ENCODE measurements at places on chromosomes 3 and 15.

- DNase-seq: no peak
These were observed 40.8 kb downstream of the EOMES start for GRCh38 chr3:27681249-27681748.

- DNase-seq: no peak
These were observed 262.2 kb downstream of the MEX3B start for GRCh38 chr15:81783586-81783985.

DNA sequence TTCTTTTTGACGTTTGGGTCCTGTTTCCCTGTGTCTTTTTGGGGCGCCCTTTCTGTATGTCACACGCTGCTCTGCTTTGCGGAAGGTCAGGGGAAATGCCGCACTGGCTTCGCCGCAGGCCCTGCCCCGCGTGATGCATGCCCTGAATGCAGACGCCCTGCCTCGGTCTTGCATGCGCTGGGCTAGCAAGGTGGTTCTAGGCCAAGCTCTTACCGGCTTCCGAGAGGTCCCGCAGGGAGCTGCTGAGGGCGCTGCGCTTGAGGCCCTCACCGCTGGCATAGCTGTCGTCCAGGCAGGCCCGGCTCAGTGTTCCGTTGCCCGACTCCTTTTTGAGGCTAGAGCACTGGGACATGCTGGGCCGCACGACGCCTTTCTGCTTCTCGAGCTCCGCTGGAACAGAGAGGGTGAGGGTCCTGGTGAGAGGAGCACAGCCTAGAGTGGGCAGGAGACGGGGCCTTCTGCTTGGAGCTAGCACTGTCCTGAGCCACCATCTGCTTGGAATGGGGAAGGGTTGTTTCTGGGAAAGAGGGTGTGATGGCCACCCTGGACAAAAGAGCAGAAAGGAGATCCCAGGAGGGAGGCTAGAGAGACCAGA lies 66.9 kb upstream of the RPL32 start:
- no peak for DNase-seq

DNA sequence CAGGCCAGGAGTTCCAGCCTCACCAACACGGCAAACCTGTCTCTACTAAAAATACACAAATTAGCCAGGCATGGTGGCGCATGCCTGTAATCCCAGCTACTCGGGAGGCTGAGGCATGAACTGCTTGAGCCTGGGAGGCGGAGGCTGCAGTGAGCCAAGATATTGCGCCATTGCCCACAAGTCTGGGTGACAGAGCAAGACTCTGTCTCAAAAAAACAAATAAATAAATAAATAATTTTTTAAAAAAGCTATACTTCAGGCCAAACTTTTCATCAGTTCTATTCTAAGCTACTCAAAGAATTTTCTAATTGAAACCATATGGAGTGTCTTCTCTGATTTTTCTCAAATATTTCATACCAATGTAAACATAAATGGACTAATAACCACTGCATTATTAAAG lies 43.5 kb downstream of the PHC3 start:
- no peak for DNase-seq

- no peak for DNase-seq
These were observed 83.1 kb downstream of the DNAJB8 start for GRCh38 chr3:128383316-128384235.

DNA sequence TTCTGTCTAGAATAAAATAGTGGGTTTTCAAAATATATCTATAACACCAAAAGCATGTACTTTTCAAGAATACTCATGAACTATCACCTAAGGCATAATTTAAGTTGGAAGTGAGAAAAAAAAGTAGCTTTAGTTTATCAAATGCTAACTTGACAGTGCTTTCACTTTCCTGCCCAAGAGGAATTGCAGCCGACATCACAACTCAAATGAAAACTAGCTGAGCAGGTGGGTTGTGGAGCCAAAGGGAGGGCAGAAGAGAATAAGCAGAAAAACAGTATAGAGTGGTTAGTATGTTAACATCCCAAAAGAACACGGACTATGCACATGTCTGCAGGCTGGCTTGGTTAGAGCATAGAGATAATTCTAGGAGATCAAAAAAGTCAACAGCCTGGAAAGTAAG lies 120.9 kb downstream of the NEDD4 start:
- DNase-seq: no peak

DNA sequence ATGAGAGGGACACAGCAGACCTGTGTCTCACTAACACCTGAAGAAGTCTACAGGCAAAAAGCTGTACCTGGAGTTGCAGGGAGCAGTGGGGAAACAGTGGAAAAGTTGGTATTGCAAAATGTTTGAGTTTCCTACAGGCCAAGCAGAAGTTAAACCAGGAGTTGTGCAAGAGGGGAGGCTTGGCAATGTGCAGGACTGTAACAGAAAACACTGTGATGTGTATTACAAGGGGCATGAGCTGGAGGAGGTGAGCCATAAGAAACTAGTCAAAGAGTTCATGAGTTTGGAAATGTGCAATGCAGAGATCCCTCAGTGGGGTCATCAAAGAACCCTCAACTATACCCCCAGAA lies 47.1 kb upstream of the SERPINI2 start:
- DNase-seq: no peak

GRCh38 chr3:49401766-49402165 lies 10.0 kb downstream of the RHOA start:
- no peak for DNase-seq

- DNase-seq: no peak
These were observed 25.6 kb downstream of the IQCB1 start for GRCh38 chr3:121809249-121809648.

- no peak for DNase-seq
These were observed 93.7 kb upstream of the MBNL1 start for GRCh38 chr3:152174876-152175527.

DNA sequence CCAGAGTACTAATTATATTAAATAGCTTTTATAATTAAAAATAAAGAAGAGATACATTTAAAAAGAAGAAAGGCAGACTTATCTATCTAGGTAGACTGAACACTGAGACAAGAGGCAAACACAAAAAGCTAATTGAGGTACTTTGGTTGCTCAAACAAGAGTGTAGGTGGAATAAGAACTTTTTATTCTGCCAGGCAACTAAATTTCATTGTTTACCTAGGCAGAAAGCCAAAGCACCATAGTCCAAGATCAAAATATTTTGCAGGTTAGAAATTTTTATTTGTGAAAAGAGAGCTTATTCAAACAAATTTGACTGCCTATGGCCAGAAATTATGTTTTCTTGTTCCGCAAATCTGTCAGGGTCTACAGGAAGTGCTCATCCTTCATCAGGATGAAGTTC lies 499.6 kb upstream of the GBE1 start:
- DNase-seq: no peak

DNA sequence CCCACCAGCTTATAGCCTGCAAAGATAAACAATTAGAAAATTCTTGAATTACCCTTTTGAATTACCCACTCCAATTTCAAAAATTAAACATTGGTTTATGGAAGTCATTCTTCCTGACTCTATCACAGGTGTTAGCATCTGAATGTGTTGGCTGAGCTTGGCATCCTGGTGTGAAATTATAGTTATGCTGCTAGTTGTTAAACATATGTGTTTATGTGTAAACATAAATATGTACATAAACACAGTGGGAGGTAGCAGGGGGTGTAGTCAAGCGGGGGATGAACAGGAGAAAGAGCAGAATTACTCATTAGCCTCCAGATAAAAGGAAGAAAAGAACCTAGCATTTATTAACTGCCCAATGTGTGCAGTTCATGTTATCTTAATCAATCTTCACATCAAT lies 530.2 kb downstream of the MCTP2 start:
- DNase-seq: no peak

DNA sequence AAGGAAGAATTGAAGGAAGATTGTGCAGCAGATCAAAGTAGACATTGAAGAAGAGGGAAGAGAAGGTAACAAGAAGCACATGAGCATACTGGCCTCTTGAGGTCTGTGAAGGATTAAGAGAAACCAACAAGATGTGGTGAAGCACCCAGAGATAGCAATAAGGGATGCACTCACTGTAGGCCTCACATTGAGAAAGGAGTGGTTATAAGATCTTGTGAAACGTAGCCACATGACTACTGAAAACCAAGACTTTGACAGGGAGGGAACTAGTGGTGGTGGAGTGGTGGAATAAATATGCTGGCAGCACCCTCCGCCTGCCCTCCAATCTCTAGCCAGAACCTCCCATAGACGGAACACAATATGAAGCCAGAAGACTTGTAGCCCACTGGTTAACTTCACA lies 651.2 kb downstream of the DIPK2A start:
- DNase-seq: no peak

DNA sequence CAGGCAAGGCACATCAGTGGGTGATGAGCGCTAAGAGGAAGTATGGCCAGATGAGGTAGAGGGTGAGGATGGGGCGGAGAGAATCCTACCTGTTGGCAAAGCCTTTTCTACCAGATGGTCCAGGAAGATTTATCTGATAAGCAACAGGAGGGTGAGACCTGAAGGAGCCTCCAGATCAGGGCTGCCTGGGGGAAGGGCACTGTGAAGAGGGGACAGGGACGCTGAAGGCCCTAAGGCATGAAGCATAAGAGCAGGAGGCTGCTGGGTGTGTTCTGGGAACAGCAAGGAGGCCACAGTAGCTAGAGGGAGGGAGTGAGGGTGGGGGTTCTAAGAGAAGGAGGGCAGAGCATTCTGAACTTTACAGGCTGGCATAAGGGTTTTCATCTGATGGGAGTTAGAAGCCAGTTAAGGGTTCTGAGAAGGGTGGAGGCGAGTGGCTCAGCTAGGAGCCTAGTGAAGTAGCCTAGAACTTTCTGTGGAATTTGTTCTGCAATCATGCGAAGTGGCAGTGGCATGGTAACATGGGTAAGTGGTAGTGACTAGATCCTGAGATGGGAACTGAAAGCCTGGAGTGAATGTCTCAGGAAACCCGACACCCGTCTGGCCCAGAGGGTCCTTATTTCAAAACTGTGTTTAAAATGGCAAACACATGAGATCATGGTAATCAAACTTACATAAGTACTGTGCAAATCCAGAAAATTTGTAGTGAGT lies 29.9 kb downstream of the CGNL1 start:
- DNase-seq: no peak

DNA sequence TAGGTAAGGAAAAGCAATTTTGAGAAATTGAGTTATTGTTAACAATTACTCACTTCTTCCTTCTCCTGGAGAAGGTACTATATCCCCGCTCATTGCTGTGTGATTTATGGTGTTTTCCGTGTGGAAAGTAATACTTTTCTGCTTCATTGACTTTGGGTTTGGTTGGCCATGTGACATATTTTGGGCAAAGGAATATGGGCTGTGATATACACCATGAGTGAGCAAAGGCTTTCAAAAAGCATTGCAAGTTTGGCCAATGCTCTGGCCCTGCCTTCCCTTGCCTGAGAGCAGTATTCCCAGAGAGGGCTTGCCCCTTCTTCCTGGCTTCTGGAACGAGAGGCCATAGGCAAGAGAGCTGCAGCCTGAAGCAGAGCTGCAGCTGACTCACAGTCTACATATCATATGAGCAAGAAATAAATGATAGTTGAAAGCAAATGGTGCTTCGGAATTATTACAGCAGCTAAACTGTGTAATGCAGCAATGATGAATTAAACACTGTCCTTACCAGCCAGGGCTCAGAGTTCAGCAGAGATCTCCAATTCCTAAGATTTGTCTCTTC lies 216.8 kb upstream of the CD96 start:
- DNase-seq: no peak

DNA sequence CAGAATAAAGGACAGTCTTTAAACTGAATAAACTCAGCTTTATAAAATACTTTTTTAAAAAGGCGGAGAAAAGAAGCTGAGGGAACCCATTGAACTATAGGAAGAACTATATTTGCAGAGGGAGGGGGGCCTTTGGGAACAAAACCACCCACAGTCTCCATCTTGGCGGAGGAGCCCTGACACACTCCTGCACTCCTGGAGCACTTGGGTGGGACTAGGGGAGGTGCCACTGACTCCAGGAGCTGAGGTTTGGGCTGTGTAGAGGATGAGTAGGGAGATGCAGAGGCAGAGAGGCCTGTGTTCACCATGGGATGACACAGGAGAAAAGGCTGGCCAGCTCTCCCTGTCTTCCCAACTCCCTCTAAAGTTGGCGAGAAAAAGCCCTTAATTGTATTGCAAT lies 35.8 kb downstream of the IFT122 start:
- no peak for DNase-seq

DNA sequence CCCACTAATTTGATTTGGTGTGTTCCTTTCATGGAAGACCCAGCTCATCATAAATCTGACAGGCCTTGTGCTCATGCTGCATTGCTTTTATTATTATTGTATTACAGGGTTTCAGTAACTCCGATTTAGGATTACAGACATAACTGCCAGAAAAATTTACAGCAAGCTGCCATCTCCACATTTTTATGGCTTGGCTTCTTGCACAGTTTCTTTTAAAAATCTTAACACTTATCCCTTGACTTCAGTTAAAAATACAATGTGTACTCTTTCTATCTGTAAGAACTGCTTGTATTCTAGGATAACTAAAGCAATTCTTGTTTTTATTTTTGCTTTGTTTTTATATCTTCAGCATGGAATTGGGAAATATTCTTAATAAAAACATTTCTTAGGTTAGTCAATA lies 612.2 kb downstream of the DIPK2A start:
- DNase-seq: no peak

DNA sequence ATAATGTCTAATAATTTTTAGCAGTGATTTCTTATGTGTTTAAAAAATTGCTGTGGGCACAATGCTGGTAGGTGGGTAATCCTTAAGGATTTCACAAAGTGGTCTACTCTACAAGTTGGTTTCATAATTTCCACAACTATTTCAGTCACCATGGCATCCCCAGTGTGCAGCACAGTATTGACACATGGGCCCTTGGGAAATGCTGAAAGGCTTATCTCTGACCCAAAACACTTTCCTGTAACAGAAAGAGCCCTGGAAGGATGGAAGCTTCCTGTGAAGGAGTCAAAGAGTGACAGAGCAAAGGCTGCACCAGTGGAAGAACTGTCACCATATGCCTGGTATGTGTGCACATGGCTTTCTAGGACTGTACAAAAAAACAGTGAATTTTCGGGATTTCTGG lies 153.7 kb downstream of the ANO10 start:
- DNase-seq: no peak

DNA sequence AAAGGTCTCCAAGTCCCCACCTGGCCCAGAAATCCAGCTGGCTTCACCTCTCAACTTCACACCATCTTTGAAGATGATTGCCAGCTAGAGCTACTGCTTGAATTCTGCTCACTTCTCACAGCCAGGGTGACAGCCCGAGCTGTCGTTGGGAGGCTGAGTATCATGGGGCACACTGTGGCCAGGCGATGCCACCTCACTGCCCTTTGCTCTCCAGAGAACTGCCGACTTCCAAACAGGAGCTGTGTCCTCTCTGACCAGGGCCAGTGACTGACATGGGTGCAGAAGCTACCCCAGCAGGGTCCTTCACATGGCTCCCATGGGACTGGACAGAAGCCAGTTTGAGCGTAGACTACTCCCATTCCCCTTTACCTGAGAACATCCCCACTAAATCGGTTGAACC lies 254.0 kb downstream of the GABRB3 start:
- DNase-seq: no peak

Measured in stimulated activated CD4-positive, alpha-beta T cell treated with anti-CD3 and anti-CD28 coated beads, Interleukin-15, amount 100 ng/mL, for 48 hours (primary cell).